ENCODE measurements at places on chromosomes 2 and 18.
A peak's percentile ranks its signal among the peaks of the same experiment; 100 is the strongest.

DNA sequence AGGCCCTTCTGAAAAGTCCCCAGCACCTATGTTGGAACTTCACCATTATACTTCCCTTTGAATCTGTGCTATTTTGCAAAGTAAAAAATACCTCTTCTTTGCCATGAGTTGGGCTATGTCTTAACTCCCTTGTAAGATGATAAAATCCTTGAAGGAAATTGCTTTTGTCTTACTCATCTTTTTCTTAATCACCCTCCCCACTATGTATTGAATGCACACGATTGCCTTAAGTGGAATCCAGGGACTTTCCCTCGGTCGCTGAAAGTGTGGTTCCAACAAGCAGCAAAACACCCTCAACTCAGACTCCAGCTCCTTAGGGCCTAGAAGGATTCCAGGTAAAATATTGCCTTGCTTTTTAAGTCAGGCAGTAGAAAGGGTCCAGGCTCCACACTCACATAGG lies 173.2 kb upstream of the ARL4C start:
- no peak for ATAC-seq

- peak; percentile 57 for ATAC-seq
These were observed 36.7 kb upstream of the BMP10 start for GRCh38 chr2:68907920-68908253.

- no peak for ATAC-seq
These were observed 413.2 kb upstream of the SLC14A2 start for GRCh38 chr18:45202061-45202460.

- no peak for ATAC-seq
These were observed 21.2 kb downstream of the PTRHD1 start for GRCh38 chr2:24771764-24772586.

DNA sequence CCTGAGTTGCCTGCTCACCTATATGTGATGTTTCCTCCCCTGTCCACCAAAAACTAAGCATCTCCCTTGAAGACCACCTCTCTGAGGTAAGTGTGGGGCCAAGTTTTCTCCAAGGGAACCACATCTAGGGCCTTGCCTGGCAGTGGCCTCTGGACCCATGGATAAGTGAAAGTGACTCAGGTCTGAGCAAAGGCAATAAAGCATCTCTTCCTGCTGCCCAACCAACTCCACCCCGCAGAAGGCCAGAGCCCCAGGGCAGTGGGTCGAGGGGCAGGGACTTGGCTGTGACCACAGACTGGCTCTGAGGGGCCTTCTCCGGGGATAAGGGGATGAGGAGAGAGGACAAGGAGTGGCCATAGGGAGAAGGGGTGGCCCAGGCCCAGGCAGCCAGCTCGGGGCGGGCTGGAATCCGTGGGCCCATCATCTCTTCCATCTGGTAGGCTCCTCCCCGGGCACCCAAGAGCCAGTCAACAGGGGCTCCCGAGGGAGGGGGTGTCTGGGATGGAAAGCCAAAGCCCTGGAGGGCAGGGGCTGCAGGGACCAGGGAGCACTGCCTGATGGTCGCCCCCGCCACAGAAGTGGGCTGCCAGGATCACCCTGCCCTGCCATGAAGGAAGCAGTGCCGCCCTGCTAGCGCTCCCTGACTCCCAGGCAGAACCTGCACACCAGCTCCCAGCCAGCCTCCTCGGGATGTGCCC lies 33.4 kb downstream of the EMX1 start:
- ATAC-seq, result no peak

DNA sequence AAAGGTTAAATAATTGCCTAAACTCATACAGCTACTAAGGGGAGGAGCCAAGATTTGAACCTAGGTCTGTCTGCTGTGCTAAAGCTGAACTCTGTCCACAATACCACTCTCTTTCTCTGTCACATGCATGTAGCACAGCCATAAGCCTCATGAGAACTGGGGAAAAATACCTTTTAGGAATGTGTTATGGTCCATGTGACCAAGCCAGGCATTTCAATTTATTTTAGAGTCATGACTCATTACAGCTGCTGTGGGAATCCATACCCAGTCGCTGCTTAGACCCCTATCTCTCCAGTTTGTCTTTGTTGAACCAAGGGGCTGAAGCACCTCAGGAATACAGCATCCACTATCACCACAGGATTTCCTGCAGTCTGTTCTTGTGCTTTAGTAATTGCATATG lies 200.0 kb upstream of the SIX3 start:
- ATAC-seq, result no peak

- peak; percentile 31 for ATAC-seq
These were observed 139.8 kb downstream of the RNF152 start for GRCh38 chr18:61752973-61753372.

DNA sequence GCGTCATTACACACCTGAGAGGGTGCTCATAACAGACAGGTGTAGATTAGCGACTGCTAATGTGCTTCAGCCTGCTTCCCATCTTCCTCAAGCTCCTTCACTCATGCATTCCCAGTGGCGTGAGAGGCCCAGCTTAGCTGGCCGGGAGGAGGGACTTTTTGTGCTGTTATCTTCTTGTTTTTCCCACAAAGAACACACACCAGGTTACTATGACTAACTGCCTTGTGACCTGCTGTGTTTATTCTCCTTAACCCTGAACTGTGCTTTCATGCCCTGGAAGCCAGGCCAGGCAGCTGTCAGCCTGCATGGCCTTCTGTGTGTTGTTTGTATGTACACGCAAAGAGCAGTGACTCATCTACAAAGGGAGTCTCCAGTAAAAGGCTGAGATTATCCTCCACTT lies 143.8 kb downstream of the PIEZO2 start:
- no peak for ATAC-seq

- ATAC-seq, result no peak
These were observed 28.0 kb downstream of the SRSF7 start for GRCh38 chr2:38723173-38723572.

All from stimulated activated memory B cell treated with anti-CD40 and anti-IgM and Interleukin-4, amounts not matched to agents 10 μg/mL and 1 μg/mL and 100 μg/mL, for 72 hours (primary cell).